ENCODE measurements at places on chromosomes 6 and 20.

GRCh38 chr6:18579166-18579565 lies 192.0 kb downstream of the RNF144B start:
- no peak for DNase-seq
- H3K27me3 ChIP-seq = no peaks in the 10 kb centered on the region
- H3K4me1 ChIP-seq = no peaks in the 10 kb centered on the region
- no peaks in the 10 kb centered on the region for H3K36me3 ChIP-seq

GRCh38 chr6:62265906-62266525 lies 20.0 kb downstream of the KHDRBS2 start:
- H3K27ac ChIP-seq = no peak overlapping the region
- no peak overlapping the region for H3K4me3 ChIP-seq
- no peak for DNase-seq
- no peaks in the 10 kb centered on the region for H3K36me3 ChIP-seq
- no peaks in the 10 kb centered on the region for H3K4me1 ChIP-seq
- no peaks in the 10 kb centered on the region for H3K27me3 ChIP-seq

DNA sequence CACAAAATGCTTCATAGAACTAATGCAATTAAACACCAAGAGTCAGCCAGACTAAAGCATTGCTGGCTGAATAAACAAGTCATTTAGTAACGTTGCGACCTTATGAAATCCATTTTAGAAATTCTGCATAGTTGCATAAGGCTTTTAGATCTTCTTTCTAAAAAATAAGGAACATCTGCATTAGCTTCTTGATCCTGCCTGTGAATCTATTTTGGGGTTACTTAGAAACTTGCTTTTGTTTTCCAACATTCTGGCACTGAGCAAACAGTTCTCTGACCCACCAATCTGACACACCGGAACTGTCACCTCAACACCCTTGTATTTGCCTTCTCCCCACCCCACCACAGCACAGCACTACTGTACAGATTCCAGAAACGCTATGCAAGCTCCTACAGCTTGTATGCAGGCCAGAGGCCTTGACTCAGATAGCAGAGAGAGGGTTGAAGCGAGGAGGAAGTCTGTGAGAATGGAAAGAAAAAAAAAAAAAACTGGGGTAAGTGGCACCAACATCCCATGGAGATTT lies 55.0 kb downstream of the KIF13A start:
- H3K27me3 ChIP-seq = no peaks in the 10 kb centered on the region
- H3K36me3 ChIP-seq = no peaks in the 10 kb centered on the region
- peaks cover 53% of the 10 kb centered on the region for H3K4me1 ChIP-seq
- peak overlapping the region; percentile 85 for H3K27ac ChIP-seq

DNA sequence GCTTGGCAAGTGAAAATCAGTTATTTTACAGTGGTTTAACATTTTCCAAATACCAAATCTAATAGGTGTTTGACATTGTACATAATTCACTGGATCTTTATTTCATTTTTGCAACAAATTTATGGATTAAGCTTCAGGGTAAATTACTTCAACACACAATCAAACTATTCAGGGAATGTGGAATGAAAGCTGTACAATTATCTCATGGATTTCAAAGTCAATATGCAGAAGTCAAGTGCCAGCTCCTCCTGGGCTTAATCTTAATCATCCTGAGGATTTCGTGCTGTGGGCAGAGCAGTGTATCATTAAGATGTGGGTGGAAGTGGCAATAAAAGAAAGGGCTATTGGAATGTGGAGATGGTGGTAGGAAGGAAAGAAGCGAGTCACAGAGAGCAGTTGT lies 548.8 kb downstream of the COL12A1 start:
- H3K27ac ChIP-seq = no peak overlapping the region
- H3K27me3 ChIP-seq = no peaks in the 10 kb centered on the region
- H3K4me1 ChIP-seq = no peaks in the 10 kb centered on the region

- peaks cover 11% of the 10 kb centered on the region for H3K36me3 ChIP-seq
- DNase-seq = no peak
- H3K27ac ChIP-seq = no peak overlapping the region
- H3K4me1 ChIP-seq = peaks cover 35% of the 10 kb centered on the region
- no peaks in the 10 kb centered on the region for H3K27me3 ChIP-seq
Measured at GRCh38 chr20:17955302-17955701, 13.3 kb downstream of the SNX5 start.

GRCh38 chr6:100458841-100459591 lies 5.7 kb downstream of the SIM1 start:
- no peaks in the 10 kb centered on the region for H3K36me3 ChIP-seq
- DNase-seq = no peak
- H3K27ac ChIP-seq = no peak overlapping the region
- H3K4me3 ChIP-seq = no peak overlapping the region

Data from tibial nerve (tissue), 4 donors.